ENCODE measurements at places on chromosomes 2 and 18.
A peak's percentile ranks its signal among the peaks of the same experiment; 100 is the strongest.

DNA sequence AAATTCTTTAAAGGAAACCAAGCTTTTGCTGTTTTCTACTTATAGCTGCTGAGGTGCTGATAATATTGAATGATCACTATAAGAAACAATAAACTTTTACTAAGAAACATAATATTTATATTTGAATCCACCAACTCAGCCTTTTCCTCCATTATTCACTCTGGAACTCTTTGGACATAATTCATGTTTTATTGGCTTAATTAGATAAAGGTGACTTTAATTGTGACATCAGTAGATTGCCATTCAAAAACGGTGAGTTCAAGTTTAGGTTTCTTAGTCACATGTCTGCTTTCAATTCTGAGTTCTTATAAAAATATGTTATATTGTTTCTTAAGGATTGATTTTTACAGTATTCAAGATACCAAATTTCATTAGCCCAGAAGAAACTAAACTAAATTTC, 24.0 kb downstream of the CCDC85A start:
- no peak for DNase-seq

- no peak for DNase-seq
Observed at GRCh38 chr2:6074089-6074643, 382.0 kb downstream of the SOX11 start.

GRCh38 chr2:104900608-104901007, 46.7 kb downstream of the POU3F3 start:
- DNase-seq, result no peak

DNA sequence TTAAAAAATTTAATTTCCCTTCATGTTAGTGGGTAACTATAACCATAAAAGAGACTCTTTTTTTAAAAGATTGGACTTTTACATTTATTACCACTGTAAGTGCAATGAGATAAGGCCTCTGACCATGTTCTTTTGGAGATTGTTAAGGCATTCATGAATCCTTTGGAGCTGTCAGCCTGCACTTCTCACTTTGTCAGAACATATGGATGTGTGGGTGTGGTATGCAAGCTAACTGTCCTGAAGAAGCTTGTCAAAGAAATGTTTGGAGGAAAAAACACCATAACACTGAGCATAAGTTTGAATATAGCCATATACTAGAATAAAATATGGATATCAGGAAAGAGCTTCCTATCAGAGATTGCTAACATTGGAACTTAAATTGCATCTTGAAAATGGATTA, 754.1 kb downstream of the DPP10 start:
- DNase-seq, result no peak

DNA sequence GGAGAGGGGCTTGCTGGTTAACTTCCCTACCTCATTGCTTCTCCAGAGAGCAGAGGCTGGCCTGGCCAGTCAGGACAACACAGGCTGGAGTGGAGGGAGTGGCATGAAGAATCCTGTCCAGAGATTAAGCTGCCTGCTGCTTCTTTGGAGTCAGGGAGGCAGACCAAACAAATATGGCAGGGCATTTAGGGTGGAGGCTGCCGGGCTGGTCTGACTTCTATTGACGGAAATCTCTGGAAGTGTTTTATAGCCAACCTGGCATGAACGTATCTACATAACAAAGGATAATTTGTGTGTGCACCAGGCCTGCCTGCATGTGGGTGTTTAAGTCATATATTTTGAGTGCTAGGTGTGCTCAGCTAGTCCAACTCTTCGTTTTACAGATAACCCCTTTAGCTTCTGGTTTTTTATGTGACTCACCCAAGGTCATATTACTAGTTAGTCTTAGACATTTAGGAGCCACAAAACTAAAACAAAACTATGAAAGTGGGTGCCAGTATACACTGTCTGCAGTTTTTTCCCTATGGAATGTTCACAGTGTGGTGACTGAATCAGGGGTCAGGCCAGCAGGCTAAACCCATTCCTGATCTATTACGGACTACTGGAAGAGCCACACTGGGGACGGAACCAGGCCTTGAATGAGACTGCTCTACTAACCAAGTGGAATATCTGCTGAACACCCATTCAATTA, 5.5 kb downstream of the NPC1 start:
- DNase-seq, result peak; percentile 35

Data from stomach (tissue), 19 donors.